ENCODE measurements at places on chromosomes 12 and 14.

DNA sequence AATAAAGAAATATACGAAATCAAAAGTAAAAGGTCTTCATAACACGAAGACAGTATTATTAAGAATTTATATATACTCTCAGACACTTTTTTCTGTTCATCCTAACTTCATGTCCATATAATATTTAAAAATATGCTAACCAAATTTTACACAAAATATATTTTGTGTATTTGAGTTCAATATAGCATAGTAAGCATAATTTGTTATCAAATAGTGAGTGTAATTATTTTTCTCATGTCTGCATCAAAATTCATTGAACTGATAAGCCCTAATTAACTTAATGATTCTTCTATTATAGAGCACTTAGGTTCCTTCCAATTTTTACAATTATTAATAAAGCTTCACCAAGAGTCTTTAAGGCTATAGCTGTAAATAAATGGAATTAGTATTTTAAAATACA, 99.7 kb upstream of the SYT1 start:
- no peak for DNase-seq

- DNase-seq, result no peak
These were observed 1.2 kb downstream of the MGP start for GRCh38 chr12:14884458-14884878.

DNA sequence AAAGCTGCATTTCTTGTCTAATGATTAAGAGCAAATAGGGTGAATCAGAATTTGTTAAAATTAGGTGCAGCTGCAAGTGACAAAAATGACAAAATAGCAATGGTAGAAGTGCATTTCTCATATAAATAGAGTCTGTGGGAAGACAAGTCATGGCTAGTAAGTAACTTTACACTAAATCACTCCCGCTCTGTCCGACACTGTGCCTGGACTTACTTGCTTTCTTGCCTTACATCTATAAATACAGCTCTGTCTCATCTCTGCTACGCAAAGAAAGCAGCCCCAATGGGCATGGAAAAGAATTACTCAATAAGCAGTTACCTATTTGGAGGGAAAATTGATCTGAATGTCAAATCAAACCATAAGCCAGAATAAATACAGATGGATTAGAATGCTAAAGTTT, 245.4 kb upstream of the KRR1 start:
- no peak for DNase-seq

DNA sequence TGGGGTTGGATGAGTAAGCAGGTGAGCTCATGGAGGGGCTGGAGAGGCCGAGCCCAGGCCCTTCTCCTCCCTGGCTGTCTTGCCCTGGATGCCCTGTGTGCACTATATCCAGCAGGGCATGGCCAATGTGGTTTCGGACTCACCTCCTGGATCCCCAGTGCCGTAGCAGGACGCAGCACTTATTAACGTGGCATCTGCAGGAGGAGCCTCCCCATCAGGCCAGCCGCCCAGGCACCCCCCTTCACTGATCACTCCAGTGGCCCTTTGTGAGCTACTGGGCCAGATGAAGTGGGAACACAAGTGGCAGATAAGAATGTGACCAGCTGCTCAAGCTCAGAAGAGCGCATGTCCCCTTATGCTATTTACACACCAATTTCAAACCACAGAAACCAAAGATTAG, 43.1 kb upstream of the DICER1 start:
- no peak for DNase-seq

DNA sequence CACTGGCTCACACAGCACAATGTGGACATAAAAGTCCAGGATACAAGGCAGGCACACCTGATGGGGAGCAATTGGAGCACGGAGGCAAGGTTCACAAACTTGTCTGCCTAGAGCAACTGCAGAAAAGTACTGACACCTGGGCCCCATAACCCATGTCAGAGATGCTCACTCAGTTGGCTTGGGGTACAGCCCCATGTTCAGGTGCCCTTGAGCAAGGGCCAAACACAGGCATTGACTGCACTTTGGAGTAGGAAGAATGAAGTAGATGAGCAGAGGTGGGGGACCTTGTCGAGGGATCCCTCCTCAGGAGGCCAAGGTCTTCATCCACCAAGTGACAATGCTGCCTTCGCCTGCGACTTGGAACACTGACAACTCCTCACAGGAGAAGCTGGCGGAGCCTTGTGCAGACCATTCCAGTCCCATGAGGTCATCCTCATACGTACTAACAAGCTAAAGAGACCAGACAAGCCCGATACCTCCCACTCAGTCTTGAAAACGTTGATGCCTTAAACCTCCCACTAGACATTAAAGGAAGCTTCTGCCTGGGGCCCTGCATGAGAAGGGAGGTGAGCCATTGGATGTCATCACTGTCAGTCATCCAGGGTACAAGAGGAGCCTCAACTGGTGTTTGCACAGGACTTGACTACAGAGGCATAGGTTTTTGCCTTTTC, 42.5 kb upstream of the C14orf180 start:
- DNase-seq, result no peak

- DNase-seq, result no peak
These were observed 9.1 kb upstream of the CDC42BPB start for GRCh38 chr14:103066399-103066798.

- DNase-seq, result no peak
These were observed 217.7 kb downstream of the SLC15A4 start for GRCh38 chr12:128606051-128606450.

- DNase-seq, result no peak
These were observed 64.2 kb downstream of the ERH start for GRCh38 chr14:69333791-69334337.

- DNase-seq, result no peak
These were observed 632 bp downstream of the UBR7 start for GRCh38 chr14:93207468-93208308.
